ENCODE measurements at places on chromosomes 4 and X.

DNA sequence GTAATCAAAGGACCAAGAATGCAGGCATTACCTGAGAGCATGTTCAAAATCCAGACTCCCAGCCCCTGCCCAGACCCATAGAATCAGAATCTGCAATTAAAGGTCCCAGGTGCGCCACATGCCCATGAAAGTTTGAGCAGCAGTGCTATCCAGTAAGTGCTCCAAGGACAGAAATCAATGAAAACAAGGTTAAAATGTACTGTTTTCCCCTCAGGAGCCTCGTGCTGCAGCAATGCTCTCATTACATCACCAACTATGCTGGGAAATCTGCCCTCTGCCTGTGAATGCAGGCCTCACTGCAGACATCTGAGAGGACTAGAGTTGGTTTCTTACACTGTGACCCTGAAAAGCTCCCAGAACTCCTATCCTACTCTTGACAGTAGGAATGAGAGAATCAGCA is 21.1 kb downstream of the ANXA5 start:
- DNase-seq = no peak

DNA sequence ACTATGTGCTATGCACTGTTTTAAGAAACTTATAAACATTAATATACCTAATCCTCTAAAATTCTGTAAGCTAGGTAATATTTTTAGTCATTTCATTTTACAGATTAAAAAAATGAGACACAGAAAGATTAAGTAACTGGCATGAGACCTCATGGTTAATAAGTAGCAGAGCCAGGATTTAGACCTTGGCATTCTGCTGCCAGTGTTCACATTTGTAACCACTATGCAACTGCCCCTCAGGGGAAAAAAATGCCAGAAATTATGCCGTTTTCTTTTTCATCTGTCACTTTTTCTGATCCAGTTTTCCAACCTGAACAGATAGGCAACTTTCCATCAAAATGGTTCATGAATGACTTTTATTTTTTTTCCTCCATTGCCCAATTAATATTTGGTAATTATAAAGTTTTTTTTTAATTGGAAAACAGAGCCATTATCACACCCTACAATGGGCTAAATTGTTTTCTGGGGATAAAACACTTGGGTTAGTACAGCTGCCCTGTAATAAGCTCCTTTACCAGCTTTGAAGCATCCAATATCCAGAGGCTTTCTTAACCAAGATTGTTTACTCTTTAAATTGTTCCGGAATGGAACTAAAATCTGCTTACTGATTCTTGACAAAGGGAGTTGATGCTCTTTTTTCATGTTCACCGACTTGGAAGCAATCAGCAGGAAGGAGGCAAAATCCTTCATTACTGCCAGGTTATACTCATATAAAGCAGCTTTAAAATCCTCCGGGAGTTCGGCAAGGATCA is 56.4 kb upstream of the DDX60 start:
- no peak for DNase-seq

GRCh38 chr4:26806331-26806730 is 54.3 kb upstream of the STIM2 start:
- DNase-seq = no peak

DNA sequence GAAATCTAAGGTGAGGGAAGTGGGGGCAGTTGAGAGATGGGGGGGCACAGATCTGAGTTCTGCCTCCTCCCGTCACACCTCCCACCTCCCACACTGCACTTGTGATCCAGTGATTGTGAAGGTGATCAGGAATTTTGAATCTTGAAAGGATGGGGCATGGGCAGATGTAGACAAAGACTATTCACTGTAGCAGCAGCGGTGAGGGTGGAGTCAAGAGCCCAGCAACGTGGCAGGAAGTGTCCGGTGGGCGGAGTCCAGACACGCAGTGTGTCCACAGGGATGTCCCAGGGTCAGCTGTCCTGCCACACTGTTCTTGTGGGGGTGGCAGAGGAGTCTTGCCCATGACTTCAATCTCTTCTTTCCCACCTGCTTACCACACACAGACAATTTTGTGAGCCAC is 330.5 kb upstream of the GALNT7 start:
- DNase-seq = no peak

- no peak for DNase-seq
Observed at GRCh38 chr4:108840426-108840975, 77.6 kb upstream of the ETNPPL start.

- DNase-seq = no peak
Observed at GRCh38 chrX:15601932-15602331, 1.2 kb upstream of the ACE2 start.

DNA sequence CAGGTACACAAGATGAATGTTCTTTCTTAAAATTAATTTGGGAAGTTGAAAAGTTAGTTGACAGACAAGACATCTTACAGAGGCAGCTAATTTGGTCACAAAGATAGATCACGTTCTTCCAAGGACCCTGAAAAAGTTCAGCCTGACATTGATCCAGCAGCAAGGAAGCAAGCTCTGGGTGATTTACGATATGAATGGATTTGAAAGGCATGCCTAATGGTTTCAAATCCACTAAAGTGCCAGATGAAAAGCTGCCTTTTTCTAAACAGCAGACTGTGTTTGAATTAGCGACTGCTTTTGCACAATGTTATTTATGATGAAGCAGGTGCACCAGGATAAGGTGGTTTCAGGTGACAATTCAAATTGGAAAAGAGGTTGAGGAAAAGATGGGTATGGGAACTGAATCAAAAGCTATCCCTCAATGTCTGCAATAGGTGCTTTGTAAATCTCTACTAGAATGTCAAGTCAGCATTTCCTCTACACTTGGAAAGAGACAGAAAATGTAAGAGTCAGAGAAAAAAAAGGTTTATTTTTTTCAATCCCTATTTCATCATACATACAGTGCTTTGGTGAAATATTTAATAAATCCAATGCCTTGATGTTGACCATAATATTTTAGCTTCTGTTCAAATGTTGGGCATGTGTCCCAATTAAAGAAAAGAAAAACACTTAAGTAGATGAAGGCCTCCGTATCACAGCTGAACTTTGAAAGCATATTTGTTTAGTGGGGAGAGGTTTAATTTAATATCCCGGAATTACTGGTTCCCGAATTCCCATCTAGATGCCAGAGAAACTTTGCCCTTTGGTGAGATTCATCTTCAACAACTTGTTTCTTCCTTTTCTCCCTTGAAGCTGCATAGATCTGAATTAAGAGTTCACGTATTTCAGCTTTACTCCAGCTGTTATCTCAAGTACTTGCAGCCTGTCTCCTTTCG is 6.0 kb downstream of the RASGEF1B start:
- DNase-seq = no peak

- DNase-seq = no peak
Observed at GRCh38 chrX:15838017-15838416, 16.6 kb downstream of the AP1S2 start.

- DNase-seq = no peak
Observed at GRCh38 chrX:71107245-71107644, 705 bp upstream of the CXorf65 start.
